Sigmoid colon (tissue), 7 donors: ENCODE measurements at places on chromosomes 1 and 21. TPM values are rescaled to one million over a fixed set of nuclear protein-coding genes. Genes with fewer than 3 reads are reported as not detected.

- no peak for DNase-seq
These were observed 8.2 kb downstream of the ITPKB start for GRCh38 chr1:226730836-226731235.

DNA sequence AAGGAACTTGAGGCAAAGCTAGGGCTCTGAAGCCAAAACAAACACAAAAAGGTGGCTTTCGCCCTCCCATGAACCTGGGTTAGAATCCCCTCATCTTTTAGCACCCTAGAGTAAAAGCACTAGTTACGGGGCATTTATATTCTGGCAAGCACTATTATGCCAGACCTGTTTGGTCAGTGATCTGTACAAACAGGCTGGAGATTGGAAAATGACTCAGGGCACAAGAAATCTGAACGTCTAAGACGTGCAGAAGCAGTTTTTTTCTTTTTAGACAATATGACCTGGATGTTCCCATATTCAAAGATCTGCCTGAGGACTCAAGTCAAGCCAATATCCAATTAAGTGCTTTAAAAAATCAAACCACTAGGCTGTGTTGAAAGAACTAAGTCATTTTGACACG is 3.0 kb downstream of the ZNF436 start:
- DNase-seq = no peak

GRCh38 chr1:173482683-173483082 is 5.5 kb downstream of the PRDX6 start:
- DNase-seq = no peak

GRCh38 chr1:9444532-9444931 is 94.7 kb upstream of the SLC25A33 start:
- no peak for DNase-seq

DNA sequence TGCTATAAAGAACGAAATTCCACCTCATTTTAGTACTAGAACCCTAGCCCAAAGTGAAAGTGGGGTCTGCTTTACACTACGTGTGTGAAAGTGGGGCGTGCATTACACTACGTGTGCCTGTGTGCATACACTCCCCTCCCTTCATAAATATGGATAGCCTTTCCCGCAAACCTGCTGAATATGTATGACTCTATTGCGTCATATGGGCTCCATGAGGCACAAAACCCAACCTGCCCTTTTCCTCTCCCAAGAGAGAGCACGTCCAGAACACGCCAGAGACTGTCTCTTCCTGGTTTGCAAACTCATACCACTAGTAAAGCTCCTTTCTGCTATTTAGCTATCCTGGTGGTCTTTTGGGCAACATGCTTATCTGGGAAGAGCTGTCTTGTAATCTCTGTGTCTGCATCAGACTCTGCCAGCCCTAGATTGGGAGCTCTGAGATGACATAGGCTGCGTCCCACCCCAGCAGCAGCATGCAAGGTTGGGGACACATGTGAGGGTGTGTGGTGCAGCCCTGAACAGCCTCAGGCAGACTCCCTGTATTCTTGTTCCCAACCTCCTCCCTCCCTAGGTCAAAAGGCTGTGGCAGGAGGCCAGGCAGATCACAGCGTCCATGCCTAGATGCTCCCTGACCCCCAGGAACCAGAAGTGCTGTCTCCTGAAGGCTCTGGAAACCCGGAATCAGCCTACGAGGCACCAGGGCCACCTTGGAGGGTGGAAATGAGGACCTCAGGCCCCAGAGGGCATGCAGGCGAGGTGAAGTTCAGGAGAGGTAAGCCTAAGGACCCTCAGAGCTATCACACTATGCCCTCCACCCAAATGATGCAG is 12.3 kb upstream of the PADI1 start:
- no peak for DNase-seq

DNA sequence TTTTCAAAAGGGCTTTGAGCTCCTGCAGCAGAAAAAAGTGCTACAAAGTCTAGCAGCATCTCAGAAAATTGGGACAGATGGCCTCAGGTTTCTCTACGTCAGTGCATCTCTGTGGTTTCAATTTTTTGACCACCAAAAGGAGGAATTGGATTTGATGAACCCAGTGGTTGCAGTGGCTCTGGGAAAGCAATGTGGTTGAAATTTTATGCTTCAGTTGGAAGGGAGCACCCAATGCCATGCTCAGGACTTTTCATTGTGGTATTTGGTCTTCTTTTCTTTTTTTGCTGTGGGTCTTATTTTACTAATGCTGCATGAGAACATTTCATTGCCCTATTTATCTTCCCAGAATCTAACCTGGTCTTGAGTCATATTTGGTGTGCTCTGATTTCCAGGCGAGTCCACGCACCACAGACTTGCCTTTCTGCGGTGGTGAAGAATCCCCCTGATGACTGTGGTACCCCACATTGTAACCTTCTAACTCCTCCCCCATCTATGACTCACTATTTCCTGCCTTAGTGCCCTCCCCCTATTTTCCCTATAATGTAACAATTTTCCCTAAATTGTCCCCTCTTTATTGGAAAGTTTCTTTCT is 56.7 kb downstream of the S1PR1 start:
- no peak for DNase-seq

DNA sequence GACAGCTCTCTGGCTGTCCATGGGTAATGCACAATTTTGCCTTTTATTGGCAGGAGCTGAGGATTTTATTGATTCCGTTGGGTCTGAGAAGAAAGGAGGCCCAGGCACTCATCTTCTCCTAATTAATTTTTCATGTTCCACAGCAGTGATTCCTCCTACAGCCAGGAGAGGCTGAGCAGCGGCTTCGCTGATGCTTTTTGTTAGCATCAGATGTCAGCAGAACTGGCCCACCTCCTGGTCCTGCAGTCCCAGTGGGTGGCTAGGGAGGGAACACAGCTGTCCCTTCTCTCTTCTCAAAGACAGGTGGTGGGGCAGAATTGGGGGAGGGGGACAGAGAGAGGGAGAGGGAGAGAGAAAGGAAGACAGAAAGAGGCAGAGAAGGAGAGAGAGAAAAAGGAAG is 5.7 kb downstream of the MT1HL1 start:
- DNase-seq = no peak

DNA sequence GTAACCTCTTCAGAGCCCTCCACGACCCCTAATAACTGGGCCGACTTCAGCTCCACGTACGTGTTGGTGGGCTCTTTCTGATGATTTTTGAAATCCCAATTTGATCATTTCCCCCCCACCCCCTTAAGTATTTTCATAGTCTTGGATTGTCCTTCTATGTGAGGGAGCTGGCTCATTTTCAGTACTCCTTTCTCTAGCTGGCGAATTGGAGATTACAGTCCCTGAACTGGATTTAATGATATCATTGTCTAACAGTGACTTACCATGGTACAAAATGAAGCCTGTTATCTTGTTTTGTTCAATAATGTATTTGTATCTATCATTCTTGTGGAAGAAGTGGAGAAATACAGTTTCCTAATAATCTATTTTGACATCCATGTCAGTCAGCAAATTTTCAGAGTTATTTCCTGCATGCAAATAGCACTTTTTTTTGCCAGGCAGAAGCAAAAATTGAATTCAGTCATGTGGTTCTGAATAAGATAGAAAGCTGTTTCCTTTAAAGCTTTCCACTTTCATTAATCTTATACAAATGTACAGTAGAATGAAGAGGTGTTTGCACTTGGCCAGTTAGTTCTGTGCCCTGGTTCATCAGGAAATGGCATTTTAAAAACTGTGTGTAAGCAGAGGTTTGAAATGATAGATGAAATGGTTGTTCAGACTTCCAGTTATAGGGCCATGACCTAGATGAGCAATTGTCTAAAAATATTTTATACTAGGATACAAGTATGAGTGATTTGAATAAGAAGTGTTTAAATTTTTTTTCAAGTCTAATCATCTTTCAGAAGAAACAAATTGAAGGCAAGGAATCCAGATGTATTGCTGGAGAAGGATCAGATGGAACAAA is 104.2 kb downstream of the ATP5PO start:
- DNase-seq = no peak

The NBPF11 gene
- total RNA-seq = 5.0 TPM

The PLA2G4A gene
- 28.1 TPM for total RNA-seq

The DYNLT5 gene
- 0.36 TPM for total RNA-seq

The KIF21B gene
- 0.28 TPM for total RNA-seq

The EXTL1 gene
- total RNA-seq = 1.5 TPM

The S100A9 gene
- total RNA-seq = 308 TPM

The CA14 gene
- total RNA-seq = 1.5 TPM

The PTGER3 gene
- 52.4 TPM for total RNA-seq
